Activated CD8-positive, alpha-beta T cell treated with anti-CD3 and anti-CD28 coated beads for 36 hours (primary cell): ENCODE measurements at places on chromosomes 3 and 15. TPM values are rescaled to one million over a fixed set of nuclear protein-coding genes. Genes with fewer than 3 reads are reported as not detected.

GRCh38 chr15:65066635-65067316 lies 1.0 kb downstream of the RASL12 start:
- no peak for DNase-seq

DNA sequence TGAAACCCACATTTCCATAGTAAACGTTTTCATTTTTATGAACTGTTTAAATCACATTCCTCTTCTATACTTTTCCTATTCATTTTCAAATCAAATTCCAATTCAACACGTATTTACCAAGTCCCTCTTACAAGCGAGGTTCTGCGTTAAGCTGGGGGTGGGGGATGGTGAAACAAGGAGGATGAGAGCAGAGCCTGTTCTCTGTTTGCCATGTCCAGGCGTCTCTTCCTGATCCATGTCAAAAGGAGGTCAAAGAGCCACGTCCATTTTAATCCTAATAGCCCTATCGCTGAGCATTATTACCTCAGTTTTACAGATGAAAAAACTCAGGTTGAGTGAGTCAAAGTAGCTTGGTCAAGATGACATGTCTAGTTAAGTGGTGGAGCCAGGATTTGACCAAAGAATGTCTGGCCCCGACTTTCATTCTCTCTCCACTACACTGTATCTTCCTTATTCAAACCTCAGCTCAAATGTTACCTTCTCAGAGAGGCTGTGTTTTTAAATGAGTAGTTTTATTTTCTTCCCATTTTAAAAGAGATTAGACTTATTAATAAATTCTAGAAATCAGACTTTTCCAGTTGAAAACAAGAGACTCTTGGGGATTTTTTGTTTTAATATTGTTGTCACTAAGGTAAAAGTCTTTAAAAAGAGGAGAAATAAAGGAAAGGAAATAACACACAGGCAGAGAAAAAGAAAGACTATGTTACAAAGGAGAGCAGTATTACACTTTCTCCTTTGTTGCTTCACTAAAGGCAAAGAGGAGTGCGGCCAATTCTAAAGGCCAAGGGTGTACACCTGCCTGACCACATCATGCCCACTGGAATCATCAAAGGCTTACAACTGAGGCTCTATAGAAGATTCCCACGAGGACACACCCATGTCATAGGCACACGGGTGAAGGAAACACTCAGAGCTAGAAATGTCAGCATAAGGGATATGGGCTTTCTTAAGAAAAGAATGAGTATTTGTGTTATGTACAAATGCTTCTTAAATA lies 42.4 kb downstream of the MYO5A start:
- DNase-seq: no peak

- DNase-seq: no peak
These were observed 43.7 kb downstream of the SLC12A8 start for GRCh38 chr3:125168711-125169393.

DNA sequence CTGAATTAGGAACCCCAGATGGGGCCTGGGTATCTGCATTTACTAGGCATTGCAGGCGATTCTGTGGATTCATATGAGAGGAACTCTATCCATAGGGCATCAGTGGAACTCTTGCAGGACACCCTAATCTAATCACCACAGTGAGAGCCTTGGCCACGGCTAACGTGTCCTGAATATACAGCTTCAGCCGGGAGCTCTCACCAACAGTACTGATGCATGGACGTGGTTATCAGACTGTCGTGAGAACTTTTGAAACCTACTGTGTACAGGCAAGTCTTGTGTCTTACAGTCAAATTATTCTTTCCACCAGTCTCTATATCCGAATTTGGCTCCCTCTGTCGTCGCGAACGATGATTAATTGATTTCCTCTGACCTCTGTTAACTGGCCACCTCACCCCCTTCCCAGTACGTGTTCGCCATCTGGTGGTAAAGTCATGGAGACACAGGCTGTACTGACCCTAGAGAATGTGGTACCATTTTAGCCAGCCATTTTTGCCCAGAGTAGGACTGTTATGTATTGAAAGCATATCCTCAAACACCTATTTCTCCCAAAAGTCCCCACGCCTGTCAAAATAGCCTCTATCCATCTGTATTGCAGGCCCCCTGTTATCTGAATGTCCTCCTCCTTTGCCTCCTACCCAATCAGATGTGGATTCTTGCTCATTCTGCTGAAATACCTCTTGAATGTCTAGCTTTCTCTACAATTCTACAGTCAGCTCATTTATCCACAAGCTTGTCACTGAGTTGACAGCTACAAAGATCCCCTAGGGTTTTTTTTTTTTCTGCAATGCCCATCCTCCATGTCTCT lies 39.7 kb downstream of the GLDN start:
- peak; percentile 61 for DNase-seq

DNA sequence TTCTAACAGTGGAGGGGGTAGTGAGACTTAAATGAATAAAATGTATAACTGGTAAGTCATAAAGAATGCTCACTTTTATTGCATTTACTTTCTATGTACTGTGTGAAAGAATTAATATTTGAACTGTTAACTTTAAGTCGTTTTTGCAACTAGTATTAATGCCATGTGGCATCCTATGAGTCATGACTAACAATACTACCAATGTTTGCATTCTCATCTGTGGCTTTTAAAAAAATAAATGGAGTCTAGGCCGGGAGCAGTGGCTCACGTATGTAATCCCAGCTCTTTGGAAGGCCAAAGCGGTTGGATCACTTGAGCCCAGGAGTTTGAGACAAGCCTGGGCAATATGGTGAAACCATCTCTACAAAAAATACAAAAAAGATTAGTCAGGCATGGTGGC lies 5.2 kb downstream of the C3orf49 start:
- DNase-seq: no peak

GRCh38 chr15:89809093-89809786 lies 5.4 kb downstream of the ANPEP start:
- DNase-seq: no peak

DNA sequence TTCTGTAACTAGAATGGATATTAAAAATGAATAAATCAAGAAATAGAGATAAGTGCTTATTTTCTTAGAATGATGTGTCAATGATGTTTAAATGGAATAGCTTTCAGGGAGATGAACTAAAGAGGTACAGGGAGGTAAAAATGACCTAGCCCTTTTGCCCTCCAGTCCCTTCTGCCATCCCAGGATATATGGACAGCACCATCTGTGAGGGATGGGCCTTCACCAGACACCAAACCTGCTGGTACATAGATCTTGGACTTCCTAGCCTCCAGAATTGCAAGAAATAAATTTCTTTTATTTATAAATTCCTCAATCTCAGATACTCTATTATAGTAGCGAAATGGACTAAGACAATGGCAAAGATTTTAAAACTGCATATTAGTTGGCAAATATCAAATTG lies 352.0 kb upstream of the THBS1 start:
- DNase-seq: no peak

DNA sequence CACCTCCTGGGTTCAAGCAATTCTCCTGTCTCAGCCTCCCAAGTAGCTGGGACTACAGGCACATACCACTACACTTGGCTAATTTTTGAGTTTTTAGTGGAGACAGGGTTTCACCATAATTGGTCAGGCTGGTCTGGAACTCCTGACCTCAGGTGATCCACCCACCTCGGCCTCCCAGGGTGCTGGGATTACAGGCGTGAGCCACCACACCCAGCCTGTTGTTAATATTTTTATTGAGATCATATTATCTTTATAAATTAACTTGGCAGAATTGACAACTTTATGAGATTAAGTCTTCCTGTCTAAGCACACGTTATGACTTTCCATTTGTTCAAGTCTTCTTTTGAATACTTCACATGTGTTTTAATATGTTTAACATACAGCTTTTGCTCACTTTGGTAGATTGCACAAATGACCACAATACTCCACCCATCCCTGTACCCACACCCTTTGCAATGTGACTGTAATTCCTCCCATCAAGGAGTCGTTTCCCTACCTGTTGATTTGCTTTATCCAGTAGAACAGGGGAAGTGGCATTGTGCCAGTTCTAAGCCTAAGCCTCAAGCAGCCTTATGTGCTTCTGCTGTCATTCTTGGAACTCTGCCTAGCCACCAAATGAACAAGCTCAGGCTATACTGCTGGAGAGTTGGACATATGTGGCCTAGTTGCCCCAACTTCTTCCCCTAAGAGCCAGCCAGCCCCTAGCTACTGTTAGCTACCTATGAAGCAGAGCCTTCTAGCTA lies 8.2 kb downstream of the XYLB start:
- DNase-seq: no peak

DNA sequence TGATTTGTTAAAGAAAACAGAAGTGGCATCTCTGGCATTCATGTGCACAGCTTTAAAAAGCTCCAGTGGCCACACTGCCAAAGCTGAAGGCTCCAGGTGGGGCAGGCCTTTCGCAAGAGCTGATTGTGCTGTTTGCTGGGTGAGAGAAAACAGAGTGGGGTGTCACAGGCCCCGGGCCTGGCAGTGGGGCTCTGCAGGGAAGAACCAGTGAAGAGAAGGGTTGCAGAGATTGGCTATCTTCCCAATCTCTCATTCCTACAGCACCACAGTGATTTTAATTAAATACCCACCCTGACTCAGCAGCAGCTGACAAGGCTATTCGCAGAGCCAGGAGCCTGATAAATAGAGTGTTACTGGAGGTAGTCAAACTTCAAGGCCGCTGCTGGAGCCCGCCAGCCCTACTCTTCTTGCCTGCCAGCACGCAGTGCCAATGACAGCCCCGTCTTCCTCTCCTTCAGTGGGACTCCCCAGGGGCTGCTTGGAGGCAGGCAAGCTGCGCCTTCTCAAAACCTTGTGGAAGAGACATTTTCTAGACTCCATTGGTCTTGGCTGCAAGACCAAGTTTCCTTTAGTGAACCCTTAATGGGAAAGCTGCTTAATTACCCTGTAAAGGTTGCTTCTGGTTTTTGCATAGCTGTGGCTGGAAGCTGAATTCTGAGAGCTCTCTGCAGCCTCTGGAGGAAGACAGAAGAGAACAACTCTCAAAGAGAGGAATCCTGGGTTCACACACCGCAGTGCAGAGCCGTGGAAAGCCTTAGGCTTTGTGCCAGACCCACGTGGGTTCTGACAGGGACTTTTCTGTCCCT lies 225.8 kb upstream of the SLCO3A1 start:
- DNase-seq: no peak

DNA sequence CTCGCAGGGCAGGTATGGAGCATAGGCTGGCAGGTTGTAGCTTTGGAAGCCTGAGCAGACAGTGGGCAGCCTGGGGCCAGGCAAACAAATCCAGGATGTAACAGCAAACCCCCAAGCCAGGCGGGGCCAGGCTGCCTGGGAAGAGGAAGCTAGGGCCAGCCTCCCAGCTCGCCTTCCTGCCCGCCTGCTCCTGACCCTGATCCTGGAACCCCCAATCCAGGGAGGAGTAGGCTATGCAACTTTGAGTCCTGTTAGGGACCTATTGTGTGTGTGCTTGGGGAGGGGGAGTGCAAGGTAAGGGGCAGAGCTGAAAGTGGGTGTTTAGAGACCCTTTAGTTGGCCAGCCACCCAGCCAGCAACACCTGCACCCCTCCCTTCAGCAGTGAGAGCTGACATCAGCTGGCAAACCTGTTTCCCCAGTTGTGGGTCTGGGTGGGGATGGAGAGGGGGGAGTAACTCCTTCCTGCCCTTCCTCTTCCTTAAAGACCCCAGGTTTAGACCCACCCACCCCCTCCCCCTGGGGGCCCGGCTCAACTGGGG lies 2.5 kb downstream of the NBEAL2 start:
- DNase-seq: no peak

GRCh38 chr3:153740109-153740508 lies 381.1 kb upstream of the ARHGEF26 start:
- DNase-seq: no peak

The ADAMTS17 gene
- total RNA-seq: 1.5 TPM

The C3orf70 gene
- not detected for total RNA-seq

The GTF2E1 gene
- 25.9 TPM for total RNA-seq

The CHDH gene
- total RNA-seq: 0.02 TPM

The GASK1A gene
- total RNA-seq: not detected

The GOLGA8O gene
- total RNA-seq: 1.7 TPM

The ROBO2 gene
- not detected for total RNA-seq

The RFTN1 gene
- 113 TPM for total RNA-seq

The CLRN1 gene
- total RNA-seq: not detected

The SYNPR gene
- total RNA-seq: not detected
